ENCODE measurements at places on chromosomes 12 and 14.
A peak's percentile ranks its signal among the peaks of the same experiment; 100 is the strongest.

- no peak for DNase-seq
Measured at GRCh38 chr12:117447665-117448366, 86.4 kb upstream of the NOS1 start.

DNA sequence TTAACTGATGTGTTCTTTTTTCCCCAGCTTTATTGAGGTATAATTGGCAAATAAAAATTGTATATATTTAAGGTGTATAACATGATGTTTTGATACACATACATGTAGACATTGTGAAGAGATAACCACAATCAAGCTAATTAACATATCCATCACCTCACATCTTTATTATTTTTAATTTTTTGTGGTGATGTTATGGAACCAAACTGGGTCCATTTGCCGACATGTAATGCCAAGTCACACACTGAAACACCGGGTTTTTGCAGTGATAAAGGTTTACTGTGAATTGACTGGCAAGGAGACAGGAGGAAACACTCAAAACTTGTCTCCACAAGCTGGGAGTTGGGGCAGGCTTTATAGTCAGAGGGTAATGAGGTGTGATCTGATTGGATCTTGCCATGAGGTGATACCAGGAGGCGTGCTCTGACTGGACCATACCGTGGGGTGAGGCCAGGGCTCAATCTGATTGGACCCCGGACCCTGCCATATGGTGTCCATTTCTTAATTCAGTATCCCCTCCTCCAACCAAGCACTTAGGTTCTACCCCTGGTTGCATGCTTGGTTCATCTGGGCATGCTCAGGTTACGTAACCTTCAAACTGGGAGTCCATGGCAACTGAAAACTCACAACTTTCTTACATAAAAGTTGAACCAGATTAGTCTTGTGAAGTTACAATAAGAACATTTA, 11.8 kb upstream of the WSCD2 start:
- DNase-seq: peak; percentile 54

- no peak for DNase-seq
Measured at GRCh38 chr14:102608064-102608446, 15.6 kb downstream of the RCOR1 start.

GRCh38 chr12:4034921-4035320, 161.7 kb upstream of the PARP11 start:
- DNase-seq: no peak

GRCh38 chr14:72563676-72564075, 330.2 kb downstream of the DPF3 start:
- DNase-seq: no peak

- DNase-seq: peak; percentile 42
Measured at GRCh38 chr14:106436310-106436905, 910.0 kb downstream of the TMEM121 start.

DNA sequence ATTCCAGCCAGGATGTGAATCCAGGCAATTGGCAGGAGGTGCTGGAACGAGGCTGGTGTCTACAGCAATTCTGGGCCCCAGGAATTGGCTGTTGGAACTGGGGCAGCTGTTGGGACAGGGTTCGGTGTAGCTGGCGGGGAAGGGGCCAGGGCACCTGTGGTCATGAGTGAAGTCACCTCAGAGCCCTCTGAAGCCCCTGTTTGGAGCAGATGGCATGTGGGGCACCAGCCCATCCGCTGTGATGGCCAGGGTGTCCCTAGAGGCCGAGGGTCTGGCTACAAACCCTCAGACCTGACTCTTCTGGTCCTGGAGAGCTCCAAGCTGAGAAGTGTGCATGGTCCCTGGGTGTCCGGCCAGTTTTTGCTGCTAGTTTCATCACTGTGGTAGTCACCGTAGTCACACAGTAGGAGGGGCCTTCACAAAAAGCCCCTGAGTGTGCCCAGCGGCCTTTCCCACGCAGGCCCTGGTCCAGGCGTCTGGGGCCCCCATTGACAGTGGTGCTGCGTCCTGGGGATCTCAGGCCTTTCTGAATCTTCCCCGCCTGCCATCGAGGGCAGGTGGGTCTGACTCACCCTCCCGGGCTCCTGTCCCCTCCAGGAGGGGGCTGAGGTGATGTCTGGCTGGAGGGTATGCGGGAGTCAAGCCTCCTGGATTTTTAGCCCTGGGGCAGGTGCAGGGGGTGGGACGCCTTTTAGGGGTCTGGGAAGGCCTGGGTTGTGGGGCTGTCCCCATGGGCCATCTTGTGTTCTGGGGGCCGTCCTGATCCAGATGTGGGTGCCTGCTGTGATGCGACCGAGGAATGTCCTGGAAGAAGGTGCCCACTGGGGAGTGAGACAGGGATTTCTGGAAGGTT, 368.0 kb downstream of the TMEM121 start:
- no peak for DNase-seq

GRCh38 chr14:50410921-50411320, 14.2 kb upstream of the CDKL1 start:
- DNase-seq: no peak

DNA sequence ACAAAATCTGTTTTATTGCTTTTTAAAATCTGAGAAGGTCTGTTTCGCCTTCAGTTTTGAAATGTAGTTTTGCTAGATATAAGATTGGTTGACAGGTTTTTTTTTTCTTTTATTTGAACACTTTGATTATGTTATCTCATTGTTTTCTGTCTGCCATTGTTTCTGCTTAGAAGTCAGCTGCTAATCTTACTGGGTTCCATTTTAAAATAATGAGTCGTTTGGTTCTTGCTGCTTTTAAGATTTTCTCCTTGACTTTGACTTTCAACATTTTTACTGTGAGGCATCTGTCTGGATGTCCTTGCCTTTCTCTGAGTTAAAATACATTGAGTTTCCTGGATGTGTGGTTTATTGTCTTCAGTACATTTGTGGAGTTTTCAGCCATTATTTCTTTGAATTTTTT, 56.7 kb downstream of the ADIPOR2 start:
- DNase-seq: no peak

DNA sequence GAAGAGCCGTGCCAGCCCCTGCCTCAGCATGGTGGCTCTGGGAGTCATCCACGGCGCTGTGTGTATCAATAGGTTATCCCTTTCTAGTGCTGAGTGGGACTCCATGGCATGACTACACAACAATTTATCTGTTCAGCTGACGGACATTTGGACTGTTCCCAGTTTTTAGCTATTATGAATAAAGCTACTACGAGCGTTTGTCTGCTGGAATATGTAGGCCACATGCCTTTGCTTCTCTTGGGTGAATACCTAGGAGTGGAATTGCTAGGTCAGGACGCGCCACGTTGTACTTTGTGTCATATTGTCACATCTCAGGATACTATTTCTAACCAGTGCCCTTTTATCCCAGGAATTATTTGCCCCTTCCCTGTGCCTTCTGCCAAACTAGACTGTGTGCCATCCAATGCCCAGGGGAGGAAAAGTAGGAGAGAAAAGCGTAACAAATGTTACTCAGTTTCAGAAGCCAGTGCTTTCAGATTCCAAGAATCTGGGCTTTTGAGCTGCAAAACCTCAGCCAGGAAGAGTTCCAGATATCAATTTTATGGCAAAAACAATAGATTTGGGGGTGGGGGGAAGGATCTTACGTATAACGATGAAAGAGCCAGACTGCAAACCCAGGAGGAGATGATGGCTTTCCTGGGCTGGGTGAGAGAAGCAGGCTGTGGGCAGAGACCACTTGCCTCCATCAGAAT, 62.5 kb upstream of the NCOR2 start:
- no peak for DNase-seq

DNA sequence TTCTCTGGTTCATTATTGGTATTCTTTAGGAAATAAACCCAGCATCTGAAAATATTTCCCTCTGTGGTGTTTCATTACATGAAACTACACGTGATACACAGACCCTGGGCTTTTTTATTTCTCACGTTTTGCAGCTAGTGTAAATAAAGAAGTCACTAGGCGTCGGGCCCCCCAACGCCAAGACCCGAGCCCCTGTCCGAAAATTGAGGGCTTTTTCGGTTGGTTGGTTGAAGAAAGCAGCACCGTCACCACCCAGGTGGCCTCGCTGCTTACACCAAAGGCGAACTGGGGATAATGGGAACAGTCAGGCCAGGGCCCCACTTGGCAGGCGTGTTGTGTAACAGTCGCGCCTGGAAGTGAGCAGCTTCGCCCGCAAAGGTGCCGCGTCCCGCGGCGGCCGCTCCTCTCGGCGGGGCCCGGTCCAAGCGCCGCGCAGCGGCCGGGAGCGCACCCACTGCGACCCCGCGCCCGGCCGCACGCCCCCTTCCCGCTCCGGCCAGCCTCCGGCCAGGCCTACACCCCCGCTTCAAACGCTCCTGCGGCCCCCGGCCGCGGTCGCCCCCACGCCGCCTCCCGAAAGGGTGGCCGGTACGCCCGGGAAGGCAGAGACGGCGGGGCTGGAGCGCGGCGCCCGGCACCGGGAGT, 1.2 kb downstream of the DUSP16 start:
- peak; percentile 69 for DNase-seq

DNA sequence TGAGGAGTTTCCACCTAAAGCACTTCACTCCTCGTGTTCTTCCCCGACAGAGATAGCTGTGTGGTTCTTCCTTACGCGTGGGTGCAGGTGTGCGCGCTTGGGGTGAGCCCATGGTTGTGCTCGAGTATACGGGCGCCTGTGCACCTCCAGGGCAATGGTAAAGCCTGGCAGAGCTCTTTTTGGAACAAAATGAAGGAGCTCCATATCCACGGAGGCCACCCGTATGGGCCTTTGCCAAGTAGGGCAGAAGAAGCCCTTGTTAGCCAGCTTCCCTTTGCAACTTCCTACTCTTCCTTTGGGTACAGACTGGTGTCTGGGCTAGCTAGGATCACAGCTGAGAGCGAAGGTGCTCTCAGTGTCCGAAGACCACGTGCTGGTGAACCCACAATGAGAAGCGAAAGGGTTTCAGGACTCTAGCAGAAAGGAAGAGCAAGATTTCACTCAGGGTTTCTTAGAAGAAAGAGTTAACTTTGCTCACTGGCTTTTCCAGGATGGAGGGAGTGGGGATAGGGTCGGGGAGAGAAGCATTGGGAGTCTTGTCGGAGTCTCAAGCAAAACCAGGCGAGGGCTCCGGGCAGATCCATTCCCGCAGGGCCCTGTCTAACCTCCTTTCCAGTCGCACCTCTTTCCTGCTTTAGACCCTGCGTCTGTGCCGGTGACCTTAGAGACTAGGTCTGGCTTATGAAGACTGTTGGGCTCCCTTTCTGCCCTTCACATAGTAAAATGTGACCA, 960 bp upstream of the LRFN5 start:
- no peak for DNase-seq

GRCh38 chr14:99522934-99523703, 41.9 kb downstream of the CCNK start:
- no peak for DNase-seq

GRCh38 chr12:29671742-29672141, 112.0 kb downstream of the TMTC1 start:
- no peak for DNase-seq

DNA sequence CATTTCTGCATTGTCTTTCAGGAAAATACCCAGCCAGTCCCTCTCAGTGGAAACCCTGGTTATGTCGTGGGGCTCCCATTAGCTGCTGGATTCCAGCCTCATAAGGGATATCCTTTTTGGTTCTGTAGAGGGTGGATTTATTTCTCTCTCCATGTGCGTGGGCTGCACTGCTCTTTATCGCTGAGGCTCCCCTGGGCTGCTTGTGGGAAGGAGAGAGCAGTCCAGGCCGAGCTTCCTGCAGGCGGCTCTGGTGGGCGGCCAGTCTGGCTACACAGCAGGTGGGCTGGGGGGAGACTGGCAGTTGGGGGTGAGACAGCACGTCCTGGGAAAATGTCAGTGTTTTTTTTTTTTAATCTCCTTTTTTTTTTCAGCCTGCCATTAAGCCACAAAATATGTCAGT, 27.6 kb downstream of the TCTN1 start:
- DNase-seq: peak; percentile 91

DNA sequence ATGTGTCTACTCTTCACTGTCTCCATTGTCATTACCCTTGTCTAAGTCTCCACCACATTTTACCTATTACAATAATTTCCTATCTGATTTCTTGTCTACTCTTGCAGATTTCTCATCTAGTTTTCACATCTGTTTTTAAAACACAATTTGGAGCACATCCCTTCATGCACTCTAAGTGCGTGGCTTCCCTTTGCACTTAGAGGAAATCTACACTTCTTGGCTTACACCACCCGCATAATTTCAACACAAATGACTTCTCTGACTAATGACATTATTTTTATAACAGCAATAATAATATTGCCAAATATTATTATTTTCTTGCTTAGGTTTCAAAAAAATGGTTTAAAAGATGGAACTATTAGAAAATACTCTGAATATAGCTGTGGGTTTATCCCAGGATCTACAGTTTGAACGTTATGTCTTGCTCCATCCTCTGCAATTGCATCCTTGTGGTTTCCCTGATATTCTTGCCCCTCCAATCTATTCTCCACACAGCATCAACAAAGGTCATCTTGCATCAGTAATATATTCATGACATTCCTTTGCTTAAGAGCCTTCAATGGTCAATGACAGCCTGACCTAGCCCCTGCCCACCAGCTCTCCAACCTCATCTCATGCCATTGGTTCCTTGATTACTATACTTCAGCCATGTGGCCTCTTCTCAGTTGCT, 153.7 kb downstream of the SLC25A21 start:
- peak; percentile 59 for DNase-seq

- peak; percentile 38 for DNase-seq
Measured at GRCh38 chr12:132117558-132117875, 26.6 kb downstream of the DDX51 start.

GRCh38 chr14:105857826-105858675, 331.7 kb downstream of the TMEM121 start:
- DNase-seq: peak; percentile 56

DNA sequence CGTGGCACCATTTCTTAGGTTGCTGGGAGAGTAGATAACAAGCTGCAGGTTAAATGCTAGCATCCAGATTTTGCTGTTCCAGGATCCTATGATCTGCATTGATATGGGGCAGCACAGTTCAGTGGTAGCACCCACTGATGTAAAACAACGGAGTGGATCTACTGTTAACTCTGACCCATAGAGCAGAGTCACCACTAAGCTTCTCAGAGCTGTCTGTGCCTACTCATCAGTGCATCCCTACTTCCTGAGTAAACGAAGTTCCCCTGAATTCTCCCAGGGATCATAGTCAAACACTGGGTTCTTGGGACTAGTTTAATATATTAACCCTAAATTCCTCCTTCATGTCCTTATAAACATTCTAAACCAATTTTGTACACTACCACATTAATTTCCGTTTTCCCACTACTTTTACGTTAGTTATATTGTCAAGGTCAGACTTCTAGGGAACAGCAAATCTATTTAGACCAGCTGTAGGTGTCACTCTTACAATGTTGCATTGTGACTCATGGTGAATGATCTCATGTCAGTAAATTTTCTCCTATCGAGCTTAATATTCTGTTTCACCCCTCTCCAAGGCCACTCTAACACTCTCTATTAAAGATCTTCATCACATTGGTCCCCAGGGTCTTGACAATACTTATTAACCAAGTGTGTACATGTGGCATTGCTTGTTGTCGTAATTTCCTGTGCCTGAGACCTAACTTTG, 10.3 kb downstream of the RERGL start:
- no peak for DNase-seq

DNA sequence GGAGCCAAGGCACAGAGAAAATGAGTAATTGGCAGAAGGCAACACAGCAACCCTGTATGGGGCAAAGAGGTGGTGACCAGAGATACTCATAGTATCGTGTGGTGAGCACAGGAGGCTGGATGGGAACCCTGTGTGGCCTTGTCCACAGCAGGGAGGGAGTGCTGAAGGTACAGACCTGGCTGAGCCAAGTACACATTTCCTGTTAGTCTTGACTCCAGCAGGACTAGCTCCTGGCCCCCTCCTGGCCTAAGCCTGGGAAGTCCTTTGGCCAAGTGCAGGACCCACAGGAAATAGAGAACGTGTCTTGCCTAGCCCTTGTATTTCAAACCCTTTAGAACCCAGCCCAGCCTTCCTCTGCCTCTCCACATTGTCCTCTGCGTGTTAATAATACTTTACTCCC, 289.8 kb upstream of the PWP1 start:
- no peak for DNase-seq

GRCh38 chr14:50230701-50231474, 490 bp downstream of the SOS2 start:
- DNase-seq: peak; percentile 80
